Endothelial cell of coronary artery (primary cell): ENCODE measurements at places on chromosomes 5 and 9. TPM values are rescaled to one million over a fixed set of nuclear protein-coding genes. Genes with fewer than 3 reads are reported as not detected.

Gene ZDHHC11
- 0.18 and 0.75 TPM in 2 replicates for total RNA-seq

Gene TJP2
- 147 and 187 TPM in 2 replicates for total RNA-seq

Gene OTULINL
- total RNA-seq: under 0.01 TPM in 2 replicates

Gene CAVIN4
- total RNA-seq: 1.6 and 2.0 TPM in 2 replicates

Gene CDH12
- not detected in 2 replicates for total RNA-seq

Gene PRR16
- 0.09 and 1.6 TPM in 2 replicates for total RNA-seq

Gene EMB
- total RNA-seq: 0.18 and 1.4 TPM in 2 replicates

Gene TRPM6
- under 0.01 TPM in 2 replicates for total RNA-seq

Gene MYORG
- 2.4 TPM in 2 replicates for total RNA-seq

Gene PDGFRB
- 0.63 and 3.1 TPM in 2 replicates for total RNA-seq

Gene CNTNAP3B
- total RNA-seq: 64.3 and 128 TPM in 2 replicates

Gene BTNL8
- not detected in 2 replicates for total RNA-seq

Gene CEL
- total RNA-seq: 0.18 and 0.28 TPM in 2 replicates

Gene PPP1R26
- 14.8 and 19.1 TPM in 2 replicates for total RNA-seq

Gene PPP3R2
- not detected in 2 replicates for total RNA-seq

Gene INSL4
- total RNA-seq: not detected in 2 replicates

Gene ABCA1
- 15.3 and 27.9 TPM in 2 replicates for total RNA-seq

Gene SMIM33
- not detected in 2 replicates for total RNA-seq

Gene PKD2L2
- total RNA-seq: not detected in 2 replicates

Gene SPINK7
- not detected in 2 replicates for total RNA-seq

Gene C5orf63
- total RNA-seq: 0.63 and 3.0 TPM in 2 replicates

Gene SAXO1
- not detected in 2 replicates for total RNA-seq

Gene SLC6A7
- total RNA-seq: not detected in 2 replicates

Gene SH3RF2
- 1.2 and 4.3 TPM in 2 replicates for total RNA-seq

Gene STRBP
- total RNA-seq: 10.7 and 11.7 TPM in 2 replicates

Gene RAD23B
- total RNA-seq: 76.9 and 93.1 TPM in 2 replicates

Gene CTXN3
- total RNA-seq: not detected in 2 replicates

Gene FOXE1
- total RNA-seq: not detected in 2 replicates

Gene SLC34A3
- not detected in 2 replicates for total RNA-seq

Gene ZBED3
- 0.90 and 1.3 TPM in 2 replicates for total RNA-seq

Gene NUTM2G
- not detected in 2 replicates for total RNA-seq

Gene PRUNE2
- total RNA-seq: 5.6 and 20.7 TPM in 2 replicates

Gene IER5L
- 10.5 and 19.6 TPM in 2 replicates for total RNA-seq

Gene AMBP
- not detected in 2 replicates for total RNA-seq

Gene N4BP3
- 19.8 and 22.8 TPM in 2 replicates for total RNA-seq

Gene EGFLAM
- 0.66 and 2.2 TPM in 2 replicates for total RNA-seq

Gene UNC5A
- 0.36 and 0.66 TPM in 2 replicates for total RNA-seq

Gene MRPS27
- total RNA-seq: 64.2 and 70.6 TPM in 2 replicates

Gene ZNF658
- total RNA-seq: 4.0 and 4.1 TPM in 2 replicates

Gene FRMD3
- total RNA-seq: 2.3 and 14.8 TPM in 2 replicates

Gene PTCH1
- 1.3 and 3.9 TPM in 2 replicates for total RNA-seq

Gene LECT2
- not detected in 2 replicates for total RNA-seq

Gene CYLC2
- not detected in 2 replicates for total RNA-seq

Gene LRRC19
- not detected in 2 replicates for total RNA-seq

Gene CACFD1
- 7.7 and 9.9 TPM in 2 replicates for total RNA-seq

Gene PAIP2
- 67.0 and 70.0 TPM in 2 replicates for total RNA-seq

Gene OTP
- not detected in 2 replicates for total RNA-seq

Gene TLX3
- not detected in 2 replicates for total RNA-seq

Gene PCDHGA4
- total RNA-seq: 2.6 and 5.0 TPM in 2 replicates

Gene DOCK8
- 0.36 and 0.56 TPM in 2 replicates for total RNA-seq

Gene SLC6A19
- total RNA-seq: not detected in 2 replicates

Gene SLC25A48
- not detected in 2 replicates for total RNA-seq
